ENCODE measurements at places on chromosomes 5 and 9.

DNA sequence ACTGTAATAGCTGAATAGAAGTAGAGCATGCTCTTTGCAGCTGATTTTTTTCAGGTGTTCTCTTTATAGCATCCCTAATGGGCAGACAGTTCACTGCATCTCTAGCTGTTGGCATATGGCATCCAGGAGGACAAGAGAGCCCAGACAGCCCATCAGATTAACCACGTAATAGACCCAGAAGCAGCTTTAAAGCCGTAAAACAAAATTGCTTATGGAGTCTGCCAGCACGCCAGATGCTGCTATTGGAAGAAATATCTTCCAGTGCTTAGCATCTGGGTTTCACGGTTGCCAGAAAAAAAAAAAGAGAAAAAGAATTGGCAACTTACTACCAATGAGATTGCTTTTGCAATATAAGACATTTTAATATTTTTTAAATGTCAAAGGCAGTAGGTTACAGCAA, 869.4 kb upstream of the NUDT12 start:
- no peak for DNase-seq

DNA sequence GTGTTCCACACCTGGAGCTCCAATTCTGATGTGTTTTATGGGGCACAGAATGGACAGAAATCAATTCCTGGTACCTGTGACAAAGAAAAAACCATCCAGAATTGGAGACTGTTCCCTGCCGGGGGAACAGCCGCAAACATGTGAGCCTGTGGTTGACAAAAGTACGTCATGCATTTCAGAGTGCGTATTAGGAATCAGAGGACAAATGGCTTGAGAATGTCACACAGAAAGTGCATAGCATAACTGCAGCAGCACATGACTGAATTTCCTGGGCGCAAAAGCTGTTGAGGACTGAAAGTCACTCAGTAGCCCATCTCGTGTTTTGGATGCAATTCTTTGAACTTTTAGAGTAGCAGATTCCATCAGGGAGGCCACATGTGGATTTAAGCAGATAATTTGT, 85.1 kb downstream of the TRIO start:
- DNase-seq = no peak

GRCh38 chr9:125620216-125620615, 86.8 kb downstream of the MAPKAP1 start:
- DNase-seq = no peak

DNA sequence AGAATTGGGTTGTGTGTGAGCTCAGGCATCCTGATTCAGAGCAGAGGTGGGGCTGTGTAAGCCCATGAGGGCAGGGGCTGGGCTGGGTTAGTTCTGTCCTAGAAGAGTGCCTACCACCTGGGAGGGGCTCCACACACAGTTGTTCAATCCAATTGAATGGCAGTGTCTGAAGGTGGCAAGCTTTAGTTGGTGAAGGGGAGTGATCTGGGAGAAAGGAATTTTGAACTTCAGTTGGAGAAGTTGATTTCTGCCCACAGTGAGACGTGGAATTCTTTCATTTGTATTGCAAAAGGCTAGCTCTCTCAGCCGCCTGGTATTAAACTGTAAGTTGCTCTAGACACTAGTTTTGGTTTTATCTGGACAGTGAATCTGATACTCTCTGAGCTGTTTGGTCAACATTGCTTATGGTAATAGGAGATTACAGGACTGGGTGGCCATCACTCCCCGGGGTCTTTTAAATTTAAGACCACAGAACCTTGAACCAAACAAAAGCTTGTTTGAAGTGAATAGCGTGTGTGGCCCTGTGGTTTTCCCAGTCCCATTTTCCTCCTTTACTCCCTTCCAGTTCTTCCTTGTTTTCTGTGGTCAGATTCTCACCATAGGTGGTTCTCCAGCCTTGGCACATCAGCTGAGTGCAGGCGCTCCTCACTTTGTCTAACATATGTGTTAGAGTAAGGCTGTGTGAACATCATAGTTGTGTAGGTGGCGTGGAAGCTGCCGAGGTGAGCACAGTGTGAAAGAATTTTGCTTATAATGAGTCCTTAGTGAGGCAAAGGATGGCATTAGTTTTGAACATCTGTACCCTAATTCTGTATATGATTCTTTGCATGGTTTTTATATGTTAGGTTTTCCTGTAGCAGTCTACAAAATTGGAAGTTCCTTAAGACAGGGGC, 78.0 kb downstream of the ARHGAP26 start:
- DNase-seq = no peak

DNA sequence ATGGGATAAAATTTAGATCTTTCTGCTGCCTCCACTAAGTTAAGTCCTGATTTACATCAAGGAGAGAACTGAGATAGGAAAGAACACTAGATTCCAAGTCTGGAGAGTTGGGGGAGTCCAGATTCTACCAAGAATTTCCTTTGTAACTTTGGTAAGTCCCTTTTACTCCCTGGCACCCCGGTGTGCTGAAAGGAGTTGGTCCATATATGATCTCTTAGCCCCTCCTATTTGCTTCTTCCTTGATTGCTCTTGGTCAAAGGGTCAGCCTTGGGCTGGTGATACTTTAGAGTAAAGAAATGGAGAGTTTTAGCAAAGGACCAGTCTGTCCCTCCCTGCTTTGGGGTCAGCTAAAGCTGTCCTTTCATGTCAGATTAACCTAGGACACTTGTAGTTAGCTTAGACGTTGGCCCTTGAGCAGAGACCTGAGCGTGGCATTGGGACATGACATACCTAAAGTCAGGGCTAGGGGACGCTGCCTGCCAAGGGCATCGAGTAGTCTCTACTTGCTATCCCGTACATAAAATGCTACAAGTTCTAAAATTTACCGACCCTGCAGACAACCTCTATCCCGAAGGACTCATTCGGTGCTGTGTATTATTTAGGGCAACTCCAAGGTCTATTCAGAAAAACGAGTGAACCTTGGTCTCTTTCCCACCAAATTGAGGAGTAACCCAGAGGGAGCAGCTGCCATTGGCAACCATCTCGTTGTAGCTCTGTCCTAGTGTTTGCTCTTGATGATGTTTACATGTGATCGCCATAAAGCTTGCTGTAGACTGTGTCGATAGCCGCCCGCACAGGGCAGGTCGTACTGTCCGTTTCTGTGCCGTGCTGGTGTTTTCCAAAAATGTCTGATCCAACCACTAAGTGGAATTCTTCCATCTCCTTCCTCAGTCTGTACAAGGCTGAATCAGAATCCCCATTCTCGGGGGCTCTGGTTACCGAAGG, 94.4 kb downstream of the PDE6A start:
- no peak for DNase-seq

DNA sequence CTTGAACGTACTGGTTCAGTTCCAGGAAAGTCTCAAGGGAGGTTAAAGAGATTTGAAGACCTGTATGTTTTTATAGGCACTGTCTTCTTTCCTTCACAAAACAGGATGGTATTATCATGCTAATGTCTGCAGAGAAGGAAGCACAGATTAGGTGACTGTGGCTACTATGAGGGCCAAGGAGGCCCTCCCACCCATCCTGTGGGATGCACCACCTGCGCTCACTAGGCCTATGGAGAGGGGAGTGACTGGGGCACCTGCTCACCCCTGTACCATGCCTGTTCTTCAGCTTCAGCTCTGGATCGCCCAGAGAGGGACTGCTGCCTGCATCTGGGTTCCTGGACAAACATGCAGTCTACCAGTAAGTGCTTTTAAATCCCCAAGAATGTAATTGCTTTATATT, 469.4 kb downstream of the CCDC171 start:
- no peak for DNase-seq

DNA sequence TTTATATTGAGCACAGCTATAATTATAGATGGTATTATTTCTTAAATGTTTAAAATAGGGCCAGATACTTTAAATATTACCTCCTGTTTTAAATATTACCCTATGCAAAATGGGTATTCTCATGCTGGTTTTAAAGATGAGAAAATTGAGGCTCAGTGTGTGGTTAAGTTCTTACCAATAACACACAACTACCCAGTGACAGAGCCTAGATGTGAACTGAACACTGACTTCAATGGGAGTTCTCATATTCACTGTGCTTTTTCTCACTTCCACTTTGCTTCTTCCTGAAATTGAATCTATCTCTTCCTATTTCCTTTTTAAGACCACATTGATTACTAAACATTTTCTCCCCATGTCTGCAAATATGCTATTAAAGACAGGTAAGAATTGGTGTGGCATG, 135.8 kb upstream of the TUSC1 start:
- no peak for DNase-seq

GRCh38 chr9:5714501-5715401, 85.8 kb downstream of the RIC1 start:
- no peak for DNase-seq

- DNase-seq = no peak
Observed at GRCh38 chr9:128728298-128728697, 4.4 kb upstream of the ZDHHC12 start.

- no peak for DNase-seq
Observed at GRCh38 chr5:147963948-147964693, 57.8 kb upstream of the C5orf46 start.

DNA sequence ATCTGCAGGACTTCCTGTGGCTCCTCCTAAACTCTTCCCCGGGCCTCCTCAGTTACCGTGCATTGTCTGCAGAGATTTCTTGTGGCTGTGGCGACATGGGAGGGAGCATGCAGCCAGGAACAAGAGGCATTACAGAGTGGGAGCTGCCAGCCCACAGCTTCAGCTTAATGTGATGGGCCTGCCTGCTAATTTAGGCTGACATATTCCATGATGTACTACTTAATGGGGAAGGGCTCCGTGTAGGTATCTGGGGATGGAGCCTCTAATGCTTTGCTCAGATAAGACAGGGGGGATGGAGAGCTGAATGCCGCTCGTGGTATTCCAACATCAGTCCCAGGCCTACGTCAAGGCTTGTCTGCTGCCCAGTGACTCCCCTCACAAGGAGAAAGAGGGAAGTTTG, 137.6 kb upstream of the GPR151 start:
- no peak for DNase-seq

GRCh38 chr9:84482607-84483006, 142.0 kb upstream of the SLC28A3 start:
- no peak for DNase-seq

GRCh38 chr5:43553381-43553780, 3.5 kb downstream of the PAIP1 start:
- no peak for DNase-seq

DNA sequence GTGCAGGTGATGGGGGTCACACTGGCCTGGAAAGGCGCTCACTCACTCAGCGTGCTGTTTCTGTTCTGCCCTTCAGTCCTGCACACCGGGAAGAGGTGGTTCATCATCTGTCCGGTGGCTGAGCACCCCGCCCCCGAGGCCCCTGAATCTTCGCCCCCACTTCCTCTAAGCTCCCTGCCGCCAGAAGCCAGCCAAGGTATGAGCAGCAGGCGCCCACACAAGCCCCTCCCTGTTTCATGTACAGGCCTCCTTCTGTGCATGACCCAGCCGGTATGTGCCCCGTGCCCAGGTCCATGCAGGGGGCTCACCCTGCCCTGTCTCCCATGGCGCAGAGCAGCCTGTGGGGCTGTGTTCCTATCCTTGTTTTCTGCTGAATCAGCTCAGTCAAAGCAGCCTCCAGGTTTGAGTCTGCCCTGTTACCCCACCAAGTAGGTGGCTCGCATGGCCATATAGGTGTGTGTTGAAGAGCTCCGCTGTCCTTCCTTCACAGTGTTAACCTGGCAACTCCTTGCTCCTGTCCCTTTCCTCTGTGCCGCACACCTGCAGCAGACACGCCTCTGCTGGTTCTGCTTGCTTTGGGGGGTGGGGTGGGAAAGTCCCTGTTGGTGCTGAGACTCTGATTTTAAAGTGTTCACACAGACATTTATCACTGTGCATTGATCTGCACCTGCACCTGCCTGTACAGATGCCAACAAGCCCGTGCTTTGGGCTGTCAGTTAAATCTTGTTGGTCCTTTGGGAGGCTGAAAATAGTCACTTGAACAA, 84.8 kb downstream of the WNK2 start:
- no peak for DNase-seq

DNA sequence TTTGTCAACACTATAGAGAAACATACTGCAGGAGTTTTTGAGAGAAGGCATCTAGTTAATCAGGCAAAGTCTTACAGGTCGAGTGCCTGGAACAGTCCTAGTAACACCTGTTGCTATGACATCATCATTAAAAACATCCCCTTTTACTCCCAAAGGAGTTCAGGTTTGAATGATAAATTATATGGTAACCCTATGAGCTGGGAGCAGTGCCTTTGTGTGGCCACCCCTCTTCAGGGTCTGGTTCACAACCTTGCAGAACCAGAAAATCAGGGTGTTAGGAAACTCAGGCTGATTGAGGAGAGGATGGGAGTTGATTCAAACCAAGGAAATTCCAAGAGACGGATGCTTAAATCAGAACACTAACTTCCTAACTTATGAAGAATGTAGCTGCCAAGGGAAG, 179.1 kb upstream of the RASEF start:
- DNase-seq = no peak

- DNase-seq = peak; percentile 11
Observed at GRCh38 chr5:73853091-73853490, 227.1 kb downstream of the ARHGEF28 start.

DNA sequence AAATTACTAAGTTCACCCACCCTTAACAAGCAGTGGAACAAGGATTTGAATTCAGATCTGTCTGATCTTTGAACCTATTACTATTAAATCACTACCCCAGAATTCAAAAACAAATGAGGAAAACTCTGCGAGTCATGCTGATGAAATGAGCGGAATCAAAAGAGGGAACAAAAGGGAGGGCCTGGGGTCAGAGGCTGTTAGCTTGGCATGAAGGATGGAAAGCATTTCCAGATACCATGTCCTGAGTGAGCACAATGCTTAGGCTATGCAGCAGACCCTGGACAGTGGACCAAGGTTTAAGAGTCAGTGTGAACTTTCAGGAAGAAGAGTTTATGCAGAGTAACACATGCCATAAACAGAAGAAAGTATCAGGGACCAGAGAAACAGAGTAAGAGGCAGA, 30.5 kb downstream of the GRIA1 start:
- no peak for DNase-seq

DNA sequence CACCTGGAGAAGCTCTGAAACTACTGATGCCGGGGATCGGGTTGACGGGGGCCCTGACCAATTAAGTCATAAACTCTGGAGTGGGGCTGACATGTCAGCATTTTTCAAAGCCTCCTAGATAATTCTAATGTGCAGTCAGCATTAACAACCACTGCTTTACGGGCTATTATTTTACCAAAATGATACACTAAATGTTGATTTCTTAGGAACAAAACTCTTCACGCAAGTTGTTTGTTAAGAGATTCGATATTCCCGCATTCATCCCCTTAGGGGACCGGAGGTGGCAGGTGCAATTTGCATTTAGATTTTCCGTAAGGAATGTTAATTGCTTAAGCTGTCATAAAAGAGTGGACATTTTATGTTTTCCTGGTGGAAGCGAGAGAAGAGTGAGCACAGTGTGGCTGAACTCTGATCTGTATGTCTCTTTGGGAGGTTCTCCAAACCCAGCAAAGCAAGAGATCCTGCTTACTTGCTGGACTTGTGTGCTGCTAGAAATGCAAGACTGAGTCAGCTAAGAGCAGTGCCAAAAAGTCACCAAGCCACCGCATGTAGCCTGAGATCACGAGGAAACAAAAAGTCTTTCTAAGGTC, 77.6 kb downstream of the UGCG start:
- no peak for DNase-seq

DNA sequence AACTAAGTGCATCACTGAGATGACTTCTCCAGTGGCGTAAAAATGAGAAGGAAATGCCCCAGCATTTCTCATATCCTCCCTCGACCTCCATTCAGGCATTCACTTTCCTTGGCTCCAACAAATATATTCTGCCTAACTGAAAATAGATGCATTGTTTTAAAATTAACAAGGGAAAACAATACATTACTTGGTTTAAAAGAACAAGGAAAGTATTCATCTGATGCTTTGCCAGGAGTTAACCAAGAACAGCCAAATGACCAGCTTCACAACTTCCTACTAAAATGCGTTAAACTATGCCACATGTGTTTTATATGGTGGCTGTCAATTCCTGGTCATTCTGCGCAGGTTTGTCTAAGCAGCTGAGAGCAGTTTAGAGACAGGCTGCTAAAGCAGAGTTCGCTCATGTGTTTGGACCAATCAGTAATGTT, 121.4 kb downstream of the GNAQ start:
- DNase-seq = no peak

Data from AG04450 (cell line).